ENCODE measurements at places on chromosomes 5 and 9.

GRCh38 chr9:80555782-80556325 lies 984.1 kb downstream of the TLE4 start:
- DNase-seq = no peak

GRCh38 chr9:119332522-119332921 lies 36.7 kb downstream of the BRINP1 start:
- DNase-seq = no peak

- DNase-seq = no peak
These were observed 379 bp upstream of the LRRTM2 start for GRCh38 chr5:138875552-138875875.

DNA sequence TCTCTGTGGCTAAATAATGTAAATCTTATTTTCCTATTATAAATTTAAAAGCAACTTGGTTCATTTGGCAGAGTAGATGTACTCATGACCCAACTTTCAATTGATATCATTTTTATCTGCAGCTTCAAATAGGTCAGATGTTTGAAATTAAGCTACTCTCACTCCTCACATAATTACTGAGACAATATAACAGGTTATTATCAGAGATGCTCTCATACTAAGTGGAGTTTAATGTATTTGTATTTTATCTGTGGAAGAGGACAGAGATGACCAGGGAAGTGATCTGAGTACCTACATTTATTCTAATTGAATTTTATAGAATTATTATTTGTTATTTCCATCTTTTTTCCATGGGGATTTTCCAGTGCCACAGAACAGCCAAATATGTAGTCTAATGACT lies 177.4 kb upstream of the PRLR start:
- no peak for DNase-seq

DNA sequence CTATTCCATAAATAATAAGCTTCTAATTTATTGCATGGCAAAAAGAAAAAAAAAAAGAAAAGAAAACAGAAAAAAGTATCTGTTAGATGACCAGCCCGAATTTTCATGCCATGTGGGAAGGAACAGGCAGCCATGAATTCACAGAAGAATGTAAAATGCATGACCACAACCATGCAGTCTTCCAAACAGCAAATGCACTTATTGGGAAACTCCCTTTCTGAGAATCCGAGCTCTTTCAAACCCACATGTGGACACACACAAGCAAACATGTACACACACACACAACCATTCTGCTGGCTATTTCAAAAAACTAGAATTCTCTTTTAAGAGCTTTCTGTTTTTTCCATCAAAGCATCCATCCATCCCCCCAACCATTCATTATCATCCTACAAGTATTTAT lies 236.1 kb downstream of the DNAH5 start:
- no peak for DNase-seq

DNA sequence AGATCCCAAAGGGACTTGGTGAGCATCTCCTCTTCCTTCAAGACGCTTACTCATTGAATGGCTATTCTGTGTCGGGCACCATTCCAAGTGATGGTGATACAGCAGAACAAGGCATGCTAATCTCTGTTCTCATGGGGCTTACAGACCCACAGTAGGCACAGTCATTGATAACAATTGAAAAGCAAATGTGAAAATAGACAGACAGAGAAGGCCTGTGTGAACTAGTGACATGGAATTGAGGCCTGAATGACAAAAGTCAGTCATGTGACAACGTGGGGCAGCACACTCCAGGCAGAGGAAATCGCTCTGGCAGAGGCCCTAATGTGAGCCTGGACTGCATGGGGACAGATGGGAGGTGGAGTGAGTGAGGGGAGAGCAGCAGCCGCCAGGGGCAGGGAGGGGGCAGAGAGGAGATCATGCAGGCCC lies 70.7 kb upstream of the CPLX2 start:
- no peak for DNase-seq

DNA sequence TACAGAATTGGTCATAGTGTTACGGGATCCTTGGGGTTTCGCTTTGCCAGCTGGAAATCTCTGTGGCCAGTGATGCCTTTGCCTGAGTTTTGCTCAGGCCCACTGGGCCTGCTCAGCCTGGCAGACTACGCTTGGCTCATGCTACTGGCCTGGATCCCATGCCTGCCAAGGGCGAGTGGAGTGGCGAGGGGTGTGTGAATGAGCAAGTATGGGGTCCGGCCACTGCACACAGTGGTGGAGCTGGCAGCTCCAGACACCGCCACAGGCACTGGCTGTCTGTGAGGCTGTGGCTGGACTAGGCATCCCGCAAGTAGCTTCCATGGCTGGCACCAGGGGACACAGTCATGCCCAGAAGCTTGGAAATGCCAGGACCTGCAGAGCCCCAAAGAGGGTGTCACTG lies 240.3 kb downstream of the ARRDC3 start:
- DNase-seq = no peak

DNA sequence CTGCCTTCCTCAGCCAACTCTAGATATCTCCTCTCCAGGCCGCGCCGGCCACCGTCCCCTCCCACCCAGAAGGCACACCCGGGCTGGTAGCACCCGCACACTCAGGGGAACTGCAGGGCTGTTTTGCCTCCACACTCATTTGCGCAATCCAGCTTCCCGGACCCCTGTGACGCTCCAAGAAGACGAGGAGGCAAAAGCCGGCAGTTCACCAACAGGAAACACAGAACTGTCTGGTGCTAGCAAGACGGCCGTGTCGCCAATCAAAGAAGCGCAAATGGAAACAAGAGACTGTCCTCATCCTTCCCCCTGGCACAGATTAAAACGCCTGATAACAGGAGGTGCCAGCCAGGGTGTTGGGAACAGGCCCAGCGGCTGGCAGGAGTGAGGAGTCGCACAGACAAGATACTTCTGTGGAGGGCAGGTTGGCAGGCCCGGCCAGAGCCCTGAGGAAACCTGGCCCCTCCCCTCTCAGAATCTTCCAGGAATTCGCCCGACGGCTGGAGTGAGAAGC lies 7.8 kb downstream of the AGPAT2 start:
- DNase-seq = no peak

- no peak for DNase-seq
These were observed 131.1 kb downstream of the RMI1 start for GRCh38 chr9:84111726-84112125.

- no peak for DNase-seq
These were observed 68.2 kb downstream of the DMRTA1 start for GRCh38 chr9:22514871-22515270.

- DNase-seq = no peak
These were observed 276.9 kb downstream of the SEMA5A start for GRCh38 chr5:9269014-9269413.

GRCh38 chr9:124792257-124793014 lies 15.5 kb downstream of the OLFML2A start:
- no peak for DNase-seq

- peak; percentile 38 for DNase-seq
These were observed at the start of gene CEMIP2 for GRCh38 chr9:71768388-71769174. Gene CEMIP2, minus strand, starts transcription at chr9:71768513. Its CDS starts 18,140 bp downstream, at chr9:71750373.

GRCh38 chr9:22119522-22120158 lies 110.5 kb upstream of the CDKN2B start:
- no peak for DNase-seq

DNA sequence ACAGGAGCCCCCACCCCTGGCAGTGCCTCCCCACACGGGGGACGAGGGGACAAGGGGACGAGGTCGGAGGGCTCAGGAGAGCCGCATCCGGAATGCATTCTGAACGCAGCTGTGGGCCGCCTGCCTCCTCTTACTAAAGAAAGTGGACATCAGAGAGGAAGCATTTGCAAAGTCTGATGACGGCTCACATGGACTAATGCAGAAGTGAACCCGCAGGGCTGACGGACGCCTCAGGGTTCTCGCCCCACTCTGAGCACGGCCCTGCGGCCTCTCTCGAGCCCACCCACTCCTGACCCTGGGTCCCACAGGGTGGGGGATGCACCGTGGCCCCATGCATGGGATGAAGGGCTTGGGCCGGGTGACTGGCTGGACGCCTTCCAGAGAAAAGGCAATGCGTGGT lies 5.9 kb downstream of the LPCAT1 start:
- DNase-seq = no peak

DNA sequence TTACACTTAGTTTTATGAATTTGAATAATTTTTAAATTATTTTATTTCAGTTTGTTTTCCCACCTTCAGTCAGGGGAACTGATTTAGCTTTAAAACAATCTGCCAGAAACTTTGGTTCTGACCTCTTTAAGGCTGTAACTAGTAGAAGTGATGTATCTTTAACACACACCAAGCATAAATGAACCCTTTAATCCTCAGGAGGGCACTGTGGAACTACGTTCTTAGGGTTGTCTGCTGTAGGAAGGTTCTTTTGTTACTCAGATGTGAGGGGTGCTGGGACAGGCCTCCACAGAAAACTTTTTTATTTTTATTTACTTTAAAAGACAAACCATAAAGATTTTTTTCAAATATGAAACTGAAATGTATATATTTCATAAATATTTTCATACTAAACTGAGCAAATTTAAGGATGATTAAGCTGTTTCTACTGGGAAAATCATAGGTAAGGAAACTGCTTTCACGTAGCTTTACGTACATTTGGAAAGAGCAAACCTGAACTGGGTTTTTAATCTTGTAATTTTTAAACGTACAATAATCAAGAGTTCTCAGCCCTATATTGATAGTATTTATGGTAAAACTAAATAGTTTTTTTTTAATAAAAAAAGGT lies 5.3 kb downstream of the KLF4 start:
- DNase-seq = no peak

DNA sequence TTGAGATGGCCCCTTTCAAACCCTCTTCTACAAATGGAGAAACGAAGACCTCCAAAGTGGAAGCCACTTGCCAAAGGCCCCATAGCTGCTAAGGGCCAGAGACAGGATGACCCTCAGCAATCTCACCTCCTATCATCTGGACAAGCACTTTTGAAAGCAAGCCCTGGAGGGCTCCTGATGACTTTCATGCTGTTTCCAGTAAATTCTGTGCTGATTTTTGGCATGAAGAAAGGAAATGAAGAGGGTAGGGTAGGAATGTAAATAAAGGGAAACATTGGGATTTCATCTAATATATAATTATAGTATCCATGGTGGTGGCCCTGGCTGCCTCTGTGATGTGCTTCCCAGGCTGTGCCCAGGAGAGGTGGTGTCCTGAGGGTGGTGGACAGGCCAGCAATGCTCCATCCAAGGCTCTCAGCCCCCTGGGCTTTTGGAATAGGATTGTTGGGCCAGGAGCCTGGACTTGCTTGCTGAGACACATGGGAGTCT lies 208.0 kb upstream of the TRIM32 start:
- DNase-seq = no peak

DNA sequence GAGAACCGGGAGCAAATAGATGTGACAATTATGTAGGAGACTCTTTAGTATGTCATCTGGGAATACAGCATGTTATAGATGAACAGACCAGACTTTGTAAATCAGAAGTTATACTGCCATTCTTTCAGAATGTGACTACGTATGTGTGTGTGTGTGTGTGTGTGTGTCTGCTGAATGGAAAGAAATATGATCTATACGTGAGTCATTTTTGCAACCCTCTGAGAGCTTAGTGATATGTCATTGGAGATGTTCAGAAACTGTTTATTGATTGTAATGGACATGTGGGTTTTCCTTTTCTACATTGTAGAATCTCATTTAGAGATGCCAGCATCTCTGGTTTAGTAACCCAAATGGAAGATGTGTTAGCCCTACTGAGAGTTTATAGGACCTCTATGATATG lies 731.5 kb downstream of the TLE1 start:
- no peak for DNase-seq

GRCh38 chr9:31519011-31519410 lies 865.4 kb upstream of the ACO1 start:
- DNase-seq = no peak

- DNase-seq = no peak
These were observed 473.5 kb downstream of the ACTL7B start for GRCh38 chr9:108382310-108382709.

- DNase-seq = no peak
These were observed 41.9 kb downstream of the STK10 start for GRCh38 chr5:172145870-172146747.

GRCh38 chr9:35686222-35687203 lies 3.2 kb downstream of the TPM2 start:
- no peak for DNase-seq

- DNase-seq = no peak
These were observed 140.3 kb upstream of the IRX2 start for GRCh38 chr5:2891781-2892180.

GRCh38 chr5:133423618-133424282 lies 188.6 kb downstream of the FSTL4 start:
- DNase-seq = no peak

DNA sequence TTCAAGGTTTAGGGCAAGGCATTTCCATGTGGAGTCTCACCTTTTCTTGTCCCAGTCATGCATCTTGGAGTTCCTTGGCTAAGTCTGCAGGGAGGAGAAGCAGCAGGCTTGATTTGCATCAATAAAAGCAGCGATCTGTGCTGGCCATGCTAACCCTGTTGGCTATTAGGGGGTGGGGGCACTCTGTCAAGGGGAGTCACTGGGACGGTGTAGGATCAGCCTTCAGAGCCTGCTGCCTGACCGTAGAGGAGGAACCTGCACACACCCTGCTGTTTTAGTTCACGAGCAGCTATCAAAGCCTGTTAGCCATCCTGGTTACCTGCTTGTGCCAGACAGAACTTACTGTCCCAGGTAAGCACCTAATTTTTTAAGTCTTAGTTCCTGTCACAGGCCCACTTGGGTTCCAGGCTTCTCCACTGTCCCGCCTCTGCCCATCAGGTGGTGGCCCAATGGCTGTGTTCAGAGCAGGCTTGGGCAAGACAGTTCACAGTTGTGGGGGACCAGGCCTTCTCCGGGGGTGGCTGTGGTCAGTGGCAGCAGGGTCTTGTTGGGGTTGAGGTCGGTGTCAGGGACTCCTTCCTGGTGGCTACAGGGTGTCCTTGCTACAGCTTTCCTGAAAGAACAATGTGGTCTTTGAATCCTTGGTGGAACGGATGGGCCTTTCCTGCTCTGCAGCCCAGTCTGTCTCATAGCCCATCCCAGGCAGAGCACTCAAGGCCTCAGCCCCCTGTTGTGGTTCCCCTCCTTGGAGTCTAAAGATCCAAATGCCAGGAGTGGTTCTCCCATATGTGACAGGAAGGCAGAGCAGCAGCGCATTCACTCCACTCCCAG lies 43.7 kb downstream of the SECISBP2 start:
- DNase-seq = no peak

DNA sequence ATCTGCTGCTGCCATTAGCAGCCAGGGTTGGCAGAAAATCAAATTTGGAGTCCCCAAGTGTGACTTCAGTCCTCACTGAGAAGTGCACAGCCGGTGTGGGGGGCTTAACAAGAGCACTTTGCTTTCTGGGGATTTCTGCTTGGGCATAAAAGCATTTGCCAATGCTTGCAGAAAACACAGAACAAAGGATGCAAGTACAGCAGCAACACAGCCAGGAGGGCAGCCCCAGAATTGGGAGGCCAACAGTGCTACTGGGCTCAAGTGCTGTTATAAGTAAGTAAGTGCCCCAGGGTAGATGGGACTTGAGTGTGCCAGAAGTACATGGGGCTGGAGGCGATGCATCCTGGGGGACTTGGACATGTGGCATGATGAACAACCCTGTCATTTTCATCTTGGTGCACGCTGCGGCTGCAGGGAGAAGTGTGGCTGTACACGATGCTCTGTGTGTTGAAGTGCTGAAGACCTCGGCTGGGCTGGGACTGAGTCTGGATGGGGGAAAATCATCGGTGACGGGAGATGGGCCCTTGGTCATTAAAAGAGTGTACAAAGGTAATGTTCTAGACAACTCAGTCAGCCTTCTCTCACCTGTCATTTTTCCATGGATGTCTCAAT lies 73.3 kb downstream of the GOLPH3 start:
- no peak for DNase-seq

- no peak for DNase-seq
These were observed 90.3 kb downstream of the DIRAS2 start for GRCh38 chr9:90552317-90552716.

Measured in iPS DF 19.7 (cell line).